ENCODE measurements at places on chromosomes 4 and X.

- no peak for DNase-seq
These were observed 191.1 kb downstream of the KCTD8 start for GRCh38 chr4:44257461-44257860.

GRCh38 chr4:189202869-189203271 is 737.8 kb upstream of the FRG1 start:
- DNase-seq = no peak

GRCh38 chrX:154515966-154516655 is at the start of gene FAM3A:
Gene FAM3A, minus strand, starts transcription at chrX:154516232. Its CDS starts 460 bp downstream, at chrX:154515772.
- peak; percentile 87 for DNase-seq

DNA sequence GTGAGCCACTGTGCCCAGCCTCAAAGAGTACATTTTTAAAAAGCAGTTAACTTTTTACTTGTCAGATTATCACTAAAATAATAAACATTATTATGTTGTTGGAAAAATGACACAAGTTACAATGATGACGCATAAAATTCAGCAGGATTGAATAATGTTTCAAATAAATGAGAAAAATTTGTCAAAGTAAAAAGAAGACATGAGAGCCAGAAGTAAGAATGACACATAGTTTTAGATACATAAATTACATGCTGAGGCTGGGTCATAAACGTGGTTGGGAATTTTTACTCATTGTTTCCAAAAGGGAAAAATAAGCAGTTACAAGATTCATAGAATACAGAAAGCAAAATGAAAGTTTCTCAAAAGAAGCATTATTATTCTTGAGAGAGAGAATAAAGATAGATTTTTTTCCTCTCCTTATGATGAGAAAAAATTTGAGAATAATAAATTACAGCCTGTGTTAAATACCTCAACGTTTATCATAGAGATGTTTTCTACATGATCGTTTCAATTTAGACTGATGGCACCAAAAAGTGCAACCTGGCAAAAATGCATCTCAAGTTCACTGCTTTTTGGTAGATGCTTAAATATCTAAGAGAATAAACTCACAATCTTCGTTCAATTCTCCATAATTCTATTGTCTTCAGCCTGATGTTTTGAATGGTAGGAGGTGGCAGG is 40.4 kb downstream of the GUCY1B1 start:
- no peak for DNase-seq

- DNase-seq = no peak
These were observed 1.9 kb upstream of the HAUS3 start for GRCh38 chr4:2243681-2244380.

DNA sequence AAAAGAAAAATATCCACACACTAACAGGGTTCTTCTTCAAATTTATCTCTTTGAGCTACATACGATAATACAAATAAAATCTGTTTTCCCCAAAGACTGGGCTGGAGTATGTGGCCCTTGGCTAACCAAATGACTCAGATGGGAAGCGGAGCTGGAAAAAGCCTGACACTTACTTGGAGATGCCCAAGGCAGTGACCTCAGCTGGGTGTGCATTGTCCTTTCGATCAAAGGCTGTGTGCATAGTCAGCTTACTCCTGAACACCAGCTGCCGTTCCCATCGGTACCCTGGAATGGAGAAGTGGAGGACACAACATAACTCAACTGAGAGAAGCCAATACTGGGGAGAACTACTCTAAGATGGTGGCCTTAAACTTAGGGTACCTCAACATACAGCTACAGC is 95.1 kb downstream of the CDS1 start:
- no peak for DNase-seq

GRCh38 chr4:52943677-52944076 is 81.6 kb downstream of the RASL11B start:
- DNase-seq = no peak

- DNase-seq = no peak
These were observed 122.9 kb downstream of the LDB2 start for GRCh38 chr4:16775411-16776154.

GRCh38 chr4:128538111-128538882 is 250.7 kb upstream of the PGRMC2 start:
- no peak for DNase-seq

GRCh38 chrX:17544821-17545220 is 169.8 kb downstream of the NHS start:
- no peak for DNase-seq

DNA sequence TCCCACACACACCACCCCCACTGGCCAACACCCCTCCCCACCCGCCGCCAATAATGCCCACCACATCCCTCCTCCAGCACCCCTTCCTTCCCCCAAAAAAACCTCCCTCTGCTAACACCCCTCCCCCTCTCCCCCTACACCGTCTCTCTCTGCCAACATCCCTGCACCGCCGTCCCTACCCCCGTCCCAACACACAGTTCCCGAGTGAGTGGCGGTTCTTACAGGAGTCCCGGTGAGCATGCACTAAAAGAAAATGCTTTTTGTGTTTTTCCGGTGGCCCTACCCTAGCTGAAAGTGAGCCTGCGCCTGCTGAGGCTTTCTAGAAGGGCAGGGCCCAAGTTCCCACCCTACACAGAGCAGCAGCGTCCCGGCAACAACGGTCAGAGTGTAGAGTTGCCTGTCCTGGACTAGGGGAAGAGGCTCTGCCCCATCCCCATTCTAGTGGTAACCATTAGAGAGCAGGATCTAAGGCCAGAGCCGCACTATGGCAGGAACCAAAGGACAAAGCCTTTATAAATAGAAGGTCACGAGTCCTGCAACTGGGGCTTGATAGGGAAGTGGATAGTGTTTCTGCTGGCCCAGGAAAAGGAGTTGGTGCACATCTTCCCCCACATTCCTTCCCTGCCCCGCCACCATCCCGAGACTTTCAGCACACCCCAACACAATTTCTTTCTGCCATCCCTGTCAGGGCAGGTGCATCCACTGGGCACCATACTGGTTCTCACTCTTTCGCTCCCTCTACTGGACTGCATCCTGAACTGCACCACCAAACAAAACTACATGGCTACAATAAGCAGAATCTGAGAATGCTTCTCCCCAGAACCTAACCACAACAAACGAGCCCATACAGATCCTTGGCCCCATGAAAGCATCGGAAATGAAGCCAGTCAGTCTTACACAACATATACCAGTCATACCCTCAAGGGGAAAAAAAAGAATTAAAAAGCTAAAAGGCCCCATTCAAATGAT is 78.1 kb upstream of the PAGE3 start:
- DNase-seq = no peak

GRCh38 chr4:23853986-23854660 is 35.7 kb downstream of the PPARGC1A start:
- no peak for DNase-seq

- DNase-seq = no peak
These were observed 67.2 kb downstream of the MAP3K15 start for GRCh38 chrX:19448077-19448476.

- DNase-seq = no peak
These were observed at the start of gene POU4F2 for GRCh38 chr4:146638786-146639505. Gene POU4F2, plus strand, starts transcription at chr4:146638893. Its CDS starts 248 bp downstream, at chr4:146639141.

DNA sequence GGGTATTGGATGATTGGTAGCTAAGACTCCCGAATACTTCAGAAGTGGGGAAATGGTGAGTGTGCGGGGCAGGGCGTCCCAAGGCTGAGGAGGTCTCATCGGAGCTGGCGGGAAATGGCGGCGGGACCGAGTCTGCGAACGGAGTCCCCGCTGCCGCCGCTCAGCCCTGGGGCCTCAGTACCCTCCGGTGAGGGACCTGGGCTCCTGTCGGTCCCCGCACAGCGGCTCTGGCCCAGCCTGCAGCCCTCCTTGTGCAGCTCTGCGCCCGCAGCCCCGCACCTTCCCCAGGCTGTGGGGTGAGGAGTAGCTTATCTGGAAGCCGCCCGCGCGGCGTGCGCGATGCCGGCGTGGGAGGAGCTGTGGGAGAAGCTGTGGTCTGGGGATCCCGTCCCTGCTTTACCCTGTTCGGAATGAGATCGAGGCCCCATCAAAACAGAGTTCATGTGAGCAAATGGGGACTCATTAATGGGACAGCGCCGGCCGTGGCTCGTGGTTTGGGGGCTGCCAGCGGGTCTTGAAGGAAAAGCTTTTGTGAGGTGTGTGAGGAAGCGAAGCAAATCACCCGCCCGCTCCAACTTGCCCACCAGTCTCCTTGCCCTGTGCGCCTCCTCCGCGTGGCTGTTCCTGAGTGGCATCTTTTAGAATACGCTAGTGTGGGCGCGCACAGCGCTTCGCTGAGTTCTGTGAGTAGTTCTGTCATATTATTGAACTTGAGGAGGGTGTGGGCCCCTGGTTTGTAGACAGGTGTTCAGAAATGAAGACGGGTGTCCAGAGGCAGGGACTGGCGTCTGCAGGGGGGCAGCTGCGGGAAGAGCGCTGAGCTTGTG is 531 bp downstream of the ZNF141 start:
- peak; percentile 10 for DNase-seq

DNA sequence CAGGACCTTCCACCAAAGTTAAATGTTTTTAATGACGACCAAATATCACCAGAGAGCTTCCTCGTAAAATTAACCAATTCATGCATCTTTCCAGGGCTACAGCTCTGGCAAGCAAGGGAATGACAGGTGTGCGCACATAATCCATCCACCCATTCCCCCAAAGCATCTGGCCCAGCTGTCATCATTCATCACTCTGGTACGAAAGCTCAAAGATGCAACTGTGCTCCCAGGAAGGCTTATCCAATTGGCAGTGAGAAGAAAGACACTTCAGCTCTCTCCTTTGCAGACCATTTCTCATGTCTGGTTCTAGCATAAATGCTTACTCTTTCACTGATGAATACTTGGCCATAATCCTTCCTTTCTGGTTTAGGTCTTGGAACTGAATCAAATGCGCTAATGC is 139.2 kb downstream of the NSUN7 start:
- no peak for DNase-seq

GRCh38 chr4:185215261-185215660 is 5.9 kb downstream of the SNX25 start:
- no peak for DNase-seq

- DNase-seq = peak; percentile 18
These were observed 14.5 kb upstream of the PRRG3 start for GRCh38 chrX:151680805-151681204.

- no peak for DNase-seq
These were observed 126.6 kb downstream of the HNRNPD start for GRCh38 chr4:82247171-82247570.

- DNase-seq = no peak
These were observed 40.0 kb downstream of the ZFYVE28 start for GRCh38 chr4:2378401-2378800.

GRCh38 chr4:153905231-153905630 is 116.3 kb upstream of the SFRP2 start:
- no peak for DNase-seq
